ENCODE measurements at places on chromosomes 12 and 14.

DNA sequence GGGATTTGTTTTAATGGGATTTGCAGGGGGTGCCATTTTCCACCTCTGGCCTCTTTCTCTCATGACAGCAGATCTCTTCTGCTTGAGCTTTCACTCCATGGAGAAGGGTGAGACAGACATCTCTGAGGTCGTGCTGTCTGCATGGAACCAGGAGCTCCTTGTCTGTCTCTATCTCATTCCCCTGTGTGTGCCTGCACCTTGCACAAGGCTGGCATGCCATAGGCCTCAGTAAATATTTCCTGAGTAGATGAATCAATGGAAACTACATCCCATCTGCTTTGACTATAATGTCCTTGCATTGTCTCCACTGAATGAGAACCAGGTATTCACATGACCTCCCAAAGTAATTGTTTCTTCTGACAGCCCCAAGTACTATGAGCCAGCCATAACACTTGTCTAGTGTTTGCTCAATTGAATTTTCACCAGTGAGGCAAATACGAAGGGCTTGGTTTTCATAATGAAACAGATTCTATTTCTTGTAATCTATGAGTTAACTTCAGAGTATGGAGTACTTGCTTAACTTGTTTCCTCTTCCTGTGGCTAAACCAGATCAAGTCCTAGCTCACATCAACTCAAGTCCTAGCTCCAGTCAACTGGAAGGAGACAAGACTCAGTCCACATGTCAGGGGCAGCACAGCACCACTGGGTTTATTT, 32.3 kb downstream of the KCNK13 start:
- DNase-seq, result no peak

DNA sequence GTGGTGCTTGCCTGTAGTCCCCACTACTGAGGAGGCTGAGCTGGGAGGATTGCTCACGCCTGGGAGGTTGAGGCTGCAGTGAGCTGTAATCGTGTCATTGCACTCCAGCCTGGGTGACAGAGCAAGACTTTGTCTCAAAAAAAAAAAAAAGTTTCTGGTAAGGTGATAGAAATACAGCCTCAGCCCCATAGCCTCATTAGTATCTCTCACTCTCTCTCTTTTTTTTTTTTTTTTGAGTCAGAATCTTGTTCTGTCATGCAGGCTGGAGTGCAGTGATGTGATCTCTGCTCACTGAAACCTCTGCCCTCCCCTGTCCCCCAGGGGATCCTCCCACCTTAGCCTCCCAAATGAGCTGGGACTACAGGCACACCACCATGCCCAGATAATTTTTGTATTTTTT, 19.2 kb downstream of the MTHFD1 start:
- DNase-seq, result no peak

- DNase-seq, result no peak
Observed at GRCh38 chr12:123004287-123004686, 23.8 kb downstream of the ARL6IP4 start.

DNA sequence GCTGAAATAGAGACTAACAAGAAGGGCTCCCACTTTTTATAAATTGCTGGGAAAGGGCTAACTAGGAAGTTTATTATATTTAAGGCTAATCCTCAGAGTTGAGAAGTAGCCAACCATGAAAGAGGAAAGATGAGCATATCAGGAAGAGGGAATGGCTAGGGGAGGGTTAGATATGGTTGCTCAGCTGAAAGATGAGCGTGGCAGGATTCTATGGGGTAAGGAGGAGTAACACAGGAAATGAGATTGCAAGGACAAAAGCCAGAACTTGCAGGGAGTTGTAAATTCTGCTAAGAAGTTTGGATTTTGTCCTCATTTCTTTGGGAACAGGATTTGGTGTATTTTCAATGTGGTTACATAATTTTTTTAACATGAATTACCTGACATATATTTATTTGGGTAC, 127.4 kb upstream of the ATP2B1 start:
- DNase-seq, result no peak

DNA sequence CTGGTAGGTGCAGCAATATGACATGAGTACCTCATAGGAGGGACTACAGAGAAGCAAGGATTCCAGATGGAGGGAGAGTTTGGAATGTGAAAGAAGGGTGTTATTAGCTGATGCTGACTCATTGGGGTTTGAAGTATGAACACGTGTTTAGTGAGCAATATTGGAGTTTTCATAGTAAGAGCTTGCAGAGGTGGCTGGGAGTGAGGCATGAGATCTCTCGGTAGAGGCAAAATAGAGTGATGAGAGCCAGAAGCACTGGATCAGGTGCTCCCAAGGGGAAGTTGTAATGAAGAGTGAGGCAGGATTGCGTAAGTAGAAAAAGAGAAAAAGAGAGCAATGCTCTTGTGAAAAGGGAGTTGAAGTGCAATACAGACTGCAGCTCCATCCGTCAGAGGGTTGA, 42.1 kb downstream of the MGST1 start:
- DNase-seq, result no peak

DNA sequence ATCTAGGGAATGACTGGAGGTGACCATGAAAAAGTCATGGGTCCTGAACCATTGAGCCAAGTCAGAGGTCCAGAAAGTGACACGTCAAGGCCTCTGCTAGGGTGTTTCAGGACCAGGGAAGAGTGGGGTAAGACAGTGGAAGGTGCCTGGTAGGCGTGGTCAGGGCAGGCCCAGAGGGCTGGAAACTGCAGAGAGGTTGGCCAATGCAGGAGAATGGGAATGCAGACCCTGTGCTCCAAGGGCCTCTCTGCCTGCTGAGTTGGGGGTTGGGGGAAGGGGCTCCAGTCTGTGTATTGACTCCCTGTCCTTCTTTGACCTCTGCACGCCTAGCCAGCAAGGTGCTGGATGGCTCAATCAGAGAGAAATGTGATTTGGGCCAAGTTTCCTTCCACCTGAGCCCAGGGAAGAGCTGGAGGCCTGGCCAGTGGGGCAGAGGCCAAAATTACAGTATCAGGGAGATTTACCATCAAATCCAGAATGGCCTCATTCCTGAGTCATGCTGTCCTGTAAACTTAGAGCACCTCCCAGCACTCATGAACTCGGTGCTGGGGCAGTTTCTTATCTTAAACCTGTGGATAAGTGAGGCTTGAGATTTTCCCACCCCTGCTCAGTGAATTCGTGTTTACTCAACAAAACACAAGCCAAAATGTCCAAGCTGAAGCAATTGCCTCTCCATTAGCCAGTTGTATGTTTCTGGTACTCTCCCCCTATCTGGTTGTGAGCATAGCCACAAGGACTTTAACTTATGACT, 24.4 kb downstream of the IRF2BPL start:
- no peak for DNase-seq

DNA sequence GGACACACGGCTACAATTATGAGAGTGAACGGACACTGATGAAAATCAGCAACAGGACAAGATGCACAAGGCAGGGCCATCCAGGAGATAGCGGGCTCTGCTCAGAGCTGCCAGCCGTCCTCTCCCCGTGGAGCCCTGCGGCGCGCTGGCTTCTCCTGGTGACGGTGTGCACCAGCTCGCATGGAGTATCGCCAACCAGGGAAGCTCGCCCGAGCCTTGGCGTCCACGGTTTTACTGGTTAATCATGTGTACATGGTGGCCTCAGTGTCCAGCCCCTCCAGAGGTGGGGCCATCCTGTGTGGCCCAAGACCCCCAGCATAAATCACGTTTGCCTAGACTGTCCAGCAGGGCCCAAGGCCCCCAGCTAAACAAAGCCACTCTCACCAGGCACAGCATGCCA, 31.2 kb upstream of the DYNC1H1 start:
- DNase-seq, result no peak

GRCh38 chr12:117660896-117661295, 299.5 kb upstream of the NOS1 start:
- DNase-seq, result no peak

- no peak for DNase-seq
Observed at GRCh38 chr14:59161561-59162175, 26.8 kb upstream of the DAAM1 start.

- DNase-seq, result no peak
Observed at GRCh38 chr14:67766035-67766680, 50.2 kb downstream of the ZFYVE26 start.

DNA sequence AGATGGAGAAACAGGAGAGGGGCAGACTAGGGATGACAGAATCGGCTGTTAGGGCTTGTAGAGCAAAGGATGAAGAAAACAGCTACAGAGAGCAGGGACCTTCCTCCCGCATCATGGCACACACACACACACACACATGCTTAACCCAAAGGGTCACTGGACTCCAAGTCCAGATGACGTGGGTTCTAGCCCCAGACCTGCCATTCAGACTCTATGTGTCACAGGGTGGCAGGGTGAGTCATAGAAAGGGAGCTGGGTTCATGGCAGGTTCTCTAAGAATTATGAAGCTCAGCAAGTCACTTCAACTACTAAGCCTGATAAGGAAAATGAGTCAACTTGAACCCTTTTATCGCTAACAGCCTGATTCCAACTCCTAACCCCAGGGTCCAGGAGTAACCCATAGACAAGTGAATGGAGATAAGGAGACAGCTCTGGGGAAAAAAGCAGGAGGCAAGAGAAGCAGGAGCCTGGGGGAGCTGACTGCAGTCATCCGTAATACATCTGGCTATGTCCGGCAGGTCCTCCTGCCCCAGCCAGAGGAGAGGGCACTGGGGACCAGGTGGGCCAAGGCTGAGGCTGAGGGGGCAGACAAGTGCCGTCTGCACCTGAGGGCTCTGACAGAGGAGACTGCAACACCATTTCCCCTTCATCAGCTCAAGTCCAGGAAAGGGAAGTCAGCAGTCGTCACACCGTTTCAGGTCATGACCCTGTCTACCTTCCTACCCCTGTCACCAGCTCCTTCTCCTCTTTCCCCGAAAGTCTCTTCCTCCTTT, 3.6 kb upstream of the TNFRSF1A start:
- DNase-seq, result no peak

GRCh38 chr12:73947326-73948026, 590.2 kb upstream of the ATXN7L3B start:
- no peak for DNase-seq

- DNase-seq, result no peak
Observed at GRCh38 chr12:93317227-93317626, 60.5 kb upstream of the NUDT4 start.

DNA sequence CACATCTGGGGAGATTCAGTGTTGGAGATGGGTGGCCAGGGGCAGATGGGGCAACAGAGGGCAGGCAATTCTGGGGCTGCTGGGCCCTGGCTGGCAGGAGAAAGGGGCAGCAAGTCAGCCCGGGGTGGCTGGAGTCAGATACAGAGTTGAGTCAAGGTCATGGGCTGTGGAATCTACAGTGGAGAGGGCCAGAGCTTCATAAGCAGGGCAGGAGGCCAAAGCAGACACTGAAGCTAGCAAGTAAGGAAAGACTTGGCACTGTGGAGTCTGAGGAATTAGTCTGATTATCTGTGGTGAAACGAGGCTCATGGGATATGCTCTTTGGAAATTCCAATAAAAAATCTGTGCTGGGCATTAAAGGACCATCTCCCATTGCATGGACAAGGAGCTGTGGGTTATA, 95.5 kb downstream of the TMX1 start:
- no peak for DNase-seq

- DNase-seq, result no peak
Observed at GRCh38 chr12:6068227-6068626, 56.2 kb downstream of the VWF start.

GRCh38 chr12:114347861-114348260, 58.1 kb downstream of the TBX5 start:
- DNase-seq, result no peak

DNA sequence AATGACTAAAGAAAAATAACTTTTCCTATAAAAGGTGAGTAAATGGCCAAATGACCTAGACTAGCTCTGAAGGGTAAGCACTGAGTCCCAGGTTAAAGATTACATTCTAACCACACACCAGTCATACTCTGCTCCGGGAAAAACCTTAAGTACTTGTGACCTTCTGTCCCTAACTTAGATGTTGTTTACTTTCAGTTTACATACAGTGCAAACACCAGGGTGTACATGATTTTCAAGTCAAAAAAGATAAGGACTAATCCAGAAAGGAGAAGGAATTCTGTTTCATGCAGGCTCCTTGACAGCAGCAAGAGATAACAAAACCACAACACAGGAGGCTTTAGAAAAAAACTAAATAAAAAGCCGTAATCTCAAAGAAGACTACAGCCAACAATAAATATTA, 174.2 kb downstream of the PPM1H start:
- DNase-seq, result no peak

DNA sequence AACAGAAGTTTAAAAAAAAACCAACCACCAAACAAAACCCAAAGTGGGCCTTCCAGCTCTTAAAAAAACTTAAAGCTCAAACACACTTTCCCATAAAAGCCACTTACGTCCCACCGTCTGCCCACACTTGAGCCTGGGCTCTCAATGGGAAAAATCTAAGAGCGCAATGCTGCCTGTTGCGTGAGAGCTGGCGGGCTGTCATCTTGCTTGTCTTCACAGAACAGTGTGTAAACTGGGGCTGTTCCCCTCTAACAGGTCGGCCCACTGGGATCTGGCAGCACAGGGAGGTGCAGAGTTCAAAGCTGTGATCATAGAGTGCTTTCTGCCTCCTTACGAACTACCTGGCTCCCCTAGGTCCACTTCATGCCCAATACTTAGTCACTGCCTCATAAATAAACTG, 80.0 kb downstream of the DICER1 start:
- no peak for DNase-seq

GRCh38 chr14:61555056-61555838, 140.1 kb upstream of the HIF1A start:
- DNase-seq, result no peak

- DNase-seq, result no peak
Observed at GRCh38 chr12:11158885-11159444, 12.0 kb upstream of the SMIM10L1 start.

GRCh38 chr12:130617219-130617618, 98.9 kb downstream of the RIMBP2 start:
- DNase-seq, result no peak

- no peak for DNase-seq
Observed at GRCh38 chr12:4874671-4875070, 35.0 kb upstream of the KCNA1 start.

GRCh38 chr14:73170686-73171085, 34.4 kb downstream of the PSEN1 start:
- DNase-seq, result no peak

DNA sequence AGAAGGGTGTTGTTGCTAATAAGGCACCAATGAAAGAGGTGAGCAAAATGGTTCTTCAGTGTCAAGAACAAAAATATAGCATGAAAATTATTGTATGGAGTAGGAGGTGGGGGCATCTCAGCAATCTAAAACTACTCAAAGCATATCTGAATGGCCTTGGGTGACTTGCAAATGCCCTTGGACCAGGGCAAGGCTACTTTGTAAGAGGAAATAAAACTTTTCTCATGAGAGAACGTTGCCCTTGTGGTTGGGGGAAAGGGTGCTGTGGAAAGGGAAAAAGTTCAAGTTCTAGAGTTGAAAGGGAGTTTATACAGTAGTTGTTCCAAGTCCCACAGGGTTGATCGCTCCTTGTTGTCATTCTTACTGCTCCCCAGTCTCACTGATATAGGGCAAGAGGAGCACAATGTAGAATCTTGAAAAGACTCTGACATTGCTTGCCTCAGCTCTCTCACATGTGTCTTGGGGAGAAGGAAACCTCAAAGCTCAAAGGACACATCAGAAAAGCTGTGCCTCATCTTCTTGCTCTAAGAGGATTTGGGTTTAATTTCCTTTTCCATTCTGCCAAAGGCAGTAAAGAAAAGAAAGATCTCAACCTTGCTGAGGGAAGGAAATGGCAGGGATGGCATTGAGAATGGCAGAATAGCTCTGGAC, 270.5 kb downstream of the DUSP6 start:
- no peak for DNase-seq

- DNase-seq, result no peak
Observed at GRCh38 chr12:105462831-105463230, 132.3 kb downstream of the C12orf75 start.

GRCh38 chr12:23049180-23049579, 424.2 kb downstream of the ETNK1 start:
- no peak for DNase-seq

GRCh38 chr12:6224550-6224949, 24.4 kb downstream of the CD9 start:
- peak; percentile 68 for DNase-seq
